ENCODE measurements at places on chromosomes 6 and 20. TPM values are rescaled to one million over a fixed set of nuclear protein-coding genes. Genes with fewer than 3 reads are reported as not detected.

DNA sequence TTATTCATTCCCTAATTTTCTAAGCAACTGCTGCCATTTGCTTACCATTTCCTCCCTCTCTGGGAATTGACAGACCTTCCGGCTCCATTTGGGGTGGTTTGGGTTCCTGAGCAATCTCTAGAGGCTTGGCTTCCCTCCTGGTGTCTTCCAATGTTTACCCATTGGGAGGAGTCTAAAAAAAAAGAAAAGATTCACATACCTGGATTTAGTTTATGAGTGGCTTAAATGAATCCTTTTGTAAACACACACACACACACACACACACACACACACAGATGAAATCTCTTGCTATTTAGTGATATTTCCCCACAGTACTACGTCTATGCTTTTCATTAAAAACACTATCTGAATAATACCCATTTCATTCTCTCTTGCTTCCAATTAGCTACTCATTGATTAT is 48.3 kb upstream of the TRAF3IP2 start:
- no peak for DNase-seq

- DNase-seq: no peak
Observed at GRCh38 chr6:30578051-30578450, 6.8 kb downstream of the ABCF1 start.

- DNase-seq: peak; percentile 8
Observed at GRCh38 chr6:17086469-17086868, 15.4 kb upstream of the STMND1 start.

- no peak for DNase-seq
Observed at GRCh38 chr20:44231713-44232468, 15.2 kb upstream of the GDAP1L1 start.

DNA sequence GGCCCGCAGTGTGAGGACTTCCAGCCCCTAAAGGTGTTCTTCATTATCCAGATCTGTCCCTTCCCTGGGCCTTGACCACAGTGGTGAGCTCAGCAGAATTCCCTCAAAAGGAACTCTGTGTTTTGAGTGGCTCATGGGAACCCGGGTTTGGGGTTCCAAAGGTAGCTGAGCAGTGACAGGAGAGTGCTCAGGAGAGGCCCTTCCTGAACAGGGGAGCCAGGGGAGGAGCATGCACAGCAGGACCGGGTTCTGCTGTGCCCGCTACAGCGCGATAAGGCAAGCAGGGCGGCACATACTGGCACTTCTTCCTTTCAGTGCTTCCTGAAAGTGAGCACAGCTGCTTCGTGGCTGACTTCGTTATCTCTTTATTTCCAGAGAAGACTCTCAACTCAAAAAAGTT is 88.3 kb downstream of the SSR1 start:
- no peak for DNase-seq

SRSF12 gene
- 0.78 TPM for total RNA-seq

PDYN gene
- not detected for total RNA-seq

Data from activated naive CD8-positive, alpha-beta T cell treated with anti-CD3 and anti-CD28 coated beads for 36 hours (primary cell).